ENCODE measurements at places on chromosomes 5 and 9. TPM values are rescaled to one million over a fixed set of nuclear protein-coding genes. Genes with fewer than 3 reads are reported as not detected.

DNA sequence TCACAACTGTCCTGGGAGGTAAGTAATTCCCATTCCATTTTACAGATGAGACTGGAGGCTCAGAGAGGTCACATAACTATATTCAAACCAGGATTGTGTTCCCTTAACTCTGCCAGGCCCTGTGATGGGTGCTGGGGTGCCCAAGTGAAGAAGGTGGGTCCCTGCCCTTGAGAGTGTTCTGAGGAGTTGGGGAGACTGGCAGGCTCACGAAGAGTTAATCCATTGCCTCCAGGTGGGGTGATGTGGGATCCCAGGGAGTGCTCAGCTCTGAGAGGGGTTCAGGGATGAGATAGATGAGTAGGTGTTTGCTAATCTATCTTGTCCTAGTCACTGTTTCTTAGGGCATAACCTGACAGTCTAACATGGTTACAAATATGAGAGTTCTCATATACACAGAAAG lies 36.7 kb downstream of the GSN start:
- peaks cover 3% of the 10 kb centered on the region for H3K36me3 ChIP-seq
- DNase-seq, result no peak
- no peaks in the 10 kb centered on the region for H3K27me3 ChIP-seq
- no peaks in the 10 kb centered on the region for H3K4me1 ChIP-seq
- no peak overlapping the region for H3K4me3 ChIP-seq

DNA sequence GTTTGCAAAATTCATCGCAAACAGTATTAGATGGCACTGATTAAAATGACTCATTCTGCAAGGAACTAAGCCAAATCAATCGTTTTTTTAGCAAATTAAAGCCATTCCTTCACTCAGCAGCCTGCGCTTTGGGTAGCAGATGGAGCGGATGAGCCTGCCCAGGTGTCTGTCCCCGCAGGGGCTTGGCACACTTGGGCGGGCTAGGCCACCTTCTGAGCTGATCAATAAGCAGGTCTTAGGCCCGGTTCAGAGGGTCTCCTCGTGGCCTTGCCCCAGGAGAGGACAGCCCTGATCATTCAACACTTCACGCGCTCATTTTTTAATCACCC lies 78.0 kb upstream of the FCN1 start:
- H3K4me1 ChIP-seq, result no peaks in the 10 kb centered on the region
- H3K27me3 ChIP-seq, result no peaks in the 10 kb centered on the region

Gene PCDHGC5
- total RNA-seq, result 2.7 TPM

Gene SET
- total RNA-seq, result 364 TPM

DNA sequence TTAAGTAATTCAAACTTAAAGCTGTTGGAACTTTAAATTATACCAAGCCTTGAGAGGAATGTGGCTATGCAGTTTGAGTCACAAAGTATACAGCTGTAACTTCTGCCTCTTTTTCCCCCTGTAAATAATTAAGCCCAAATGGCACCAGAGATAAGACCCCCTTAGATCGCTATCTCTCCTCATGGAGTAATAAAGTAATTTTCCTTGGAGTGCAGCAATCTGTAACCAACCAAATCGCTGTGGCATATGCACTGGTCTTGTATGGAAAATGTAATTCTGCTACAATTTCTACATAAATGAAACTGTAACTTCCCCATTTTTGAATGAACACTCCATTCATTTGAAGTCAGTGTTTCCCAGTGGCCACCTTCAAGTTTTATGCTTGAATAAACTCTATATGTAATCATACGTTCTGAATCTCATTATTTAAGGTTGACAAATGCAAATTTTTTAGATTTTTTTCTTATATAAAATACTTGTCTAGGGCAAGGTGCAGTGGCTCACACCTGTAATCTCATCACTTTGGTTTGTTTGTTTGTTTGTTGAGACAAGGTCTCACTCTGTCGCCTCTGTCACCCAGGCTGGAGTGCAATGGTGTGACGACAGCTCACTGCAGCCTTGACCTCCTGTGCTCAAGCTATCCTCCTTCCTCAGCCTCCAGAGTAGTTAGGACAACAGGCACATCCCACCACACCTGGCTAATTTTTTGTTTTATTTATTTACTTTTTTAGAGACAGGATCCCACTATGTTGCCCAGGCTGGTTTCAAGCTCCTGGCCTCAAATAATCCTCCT lies 12.3 kb downstream of the SUSD1 start:
- no peak for DNase-seq
- H3K4me1 ChIP-seq, result peaks cover 2% of the 10 kb centered on the region
- no peak overlapping the region for H3K4me3 ChIP-seq

Gene PTPDC1
- 11.1 TPM for total RNA-seq

Gene IL3
- not detected for total RNA-seq

GRCh38 chr9:13823026-13823425 lies 490.9 kb downstream of the NFIB start:
- DNase-seq, result no peak
- H3K27me3 ChIP-seq, result no peaks in the 10 kb centered on the region
- no peak overlapping the region for H3K4me3 ChIP-seq

DNA sequence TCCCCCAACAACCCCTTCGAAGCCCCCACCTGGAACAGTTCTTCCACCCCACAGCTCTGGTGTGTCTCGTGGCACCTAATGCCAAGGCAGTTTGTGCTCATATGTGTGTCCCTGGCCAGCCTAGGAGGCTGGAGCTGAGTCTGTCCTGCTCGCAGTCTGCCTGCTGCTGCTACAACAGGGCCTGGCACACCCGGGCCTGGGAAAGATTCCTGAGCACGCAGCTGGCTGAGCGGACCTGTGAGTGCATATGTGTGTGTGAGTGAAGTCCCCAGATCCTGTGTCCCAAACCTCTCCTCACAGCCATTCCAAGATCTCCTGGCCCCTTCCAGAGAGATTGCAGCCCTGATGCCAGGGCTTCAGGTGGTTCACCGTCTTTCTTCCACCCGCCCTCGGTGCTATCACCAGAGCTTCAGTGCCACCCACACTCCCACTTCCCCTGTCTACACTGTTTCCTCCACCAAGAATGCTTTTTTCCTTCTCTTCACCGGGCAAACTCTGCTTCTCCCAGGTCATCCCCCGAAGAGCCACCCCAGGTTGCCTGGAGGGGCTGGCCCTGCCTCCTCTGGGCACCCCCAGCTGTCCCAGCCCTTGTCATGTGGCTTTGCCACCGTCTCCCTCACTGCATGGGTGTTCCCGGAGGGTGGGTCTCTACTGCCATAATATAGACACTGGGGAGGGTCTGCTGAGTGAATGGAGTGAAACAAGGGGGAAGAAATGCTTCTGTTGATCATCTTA lies 28.4 kb downstream of the LMX1B start:
- H3K4me3 ChIP-seq, result no peak overlapping the region
- no peaks in the 10 kb centered on the region for H3K36me3 ChIP-seq
- peaks cover 67% of the 10 kb centered on the region for H3K27me3 ChIP-seq
- DNase-seq, result no peak
- H3K4me1 ChIP-seq, result no peaks in the 10 kb centered on the region

GRCh38 chr9:4225291-4226028 lies 74.4 kb downstream of the GLIS3 start:
- H3K27me3 ChIP-seq, result no peaks in the 10 kb centered on the region
- no peak for DNase-seq
- no peaks in the 10 kb centered on the region for H3K36me3 ChIP-seq
- H3K4me1 ChIP-seq, result peaks cover 13% of the 10 kb centered on the region
- H3K4me3 ChIP-seq, result no peak overlapping the region

DNA sequence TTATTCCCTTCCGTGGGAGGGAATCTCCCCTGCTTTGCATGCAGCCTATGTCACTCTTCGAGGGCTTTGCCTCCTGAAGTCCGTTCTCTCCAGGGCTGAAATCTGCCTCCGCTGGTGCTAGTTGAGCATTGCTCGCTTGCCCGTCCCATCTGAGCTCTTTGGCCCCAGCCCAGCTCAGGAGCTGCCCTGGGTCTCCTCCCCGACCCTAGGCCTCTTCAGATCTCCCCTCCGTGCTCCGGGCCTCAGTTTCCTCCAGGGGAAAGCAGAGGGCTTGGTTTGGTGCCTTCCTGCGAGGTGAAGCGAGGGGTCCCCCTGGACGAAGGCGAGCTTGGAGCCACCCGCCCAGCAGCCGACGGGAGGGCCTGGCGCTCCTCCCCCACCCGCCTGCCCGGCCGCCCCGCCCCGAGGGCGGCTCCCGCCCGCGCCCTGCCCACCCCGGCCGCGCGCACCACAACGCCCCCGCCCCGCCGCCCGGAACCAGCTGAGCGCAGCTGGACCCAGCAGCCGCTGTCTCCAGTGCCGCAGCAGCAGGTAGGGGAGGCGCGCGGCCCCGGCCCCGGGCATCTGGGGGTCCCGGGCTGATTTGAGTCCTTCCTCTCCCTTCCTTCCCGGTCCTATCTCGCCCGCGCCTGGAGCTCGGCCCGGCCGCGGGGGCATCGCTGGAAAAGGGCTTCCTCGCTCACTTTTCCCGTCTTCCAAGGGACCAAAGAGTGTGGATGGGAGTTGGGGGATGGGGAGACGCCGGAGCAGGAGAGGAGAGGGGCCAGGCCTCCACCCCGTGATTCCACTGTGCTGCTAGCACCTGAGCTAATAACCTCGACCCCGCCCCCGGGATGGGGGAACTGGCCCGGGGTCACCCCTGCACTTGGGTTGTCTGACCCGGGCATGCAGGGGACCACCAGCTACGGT lies at the start of gene GSN:
Gene GSN (plus strand): TSS at position 474 of the 909 bp plus-strand sequence. CDS start 33,810 bp downstream, outside the sequence.
- H3K27me3 ChIP-seq, result no peaks in the 10 kb centered on the region
- peaks cover 23% of the 10 kb centered on the region for H3K4me1 ChIP-seq
- DNase-seq, result peak; percentile 89

DNA sequence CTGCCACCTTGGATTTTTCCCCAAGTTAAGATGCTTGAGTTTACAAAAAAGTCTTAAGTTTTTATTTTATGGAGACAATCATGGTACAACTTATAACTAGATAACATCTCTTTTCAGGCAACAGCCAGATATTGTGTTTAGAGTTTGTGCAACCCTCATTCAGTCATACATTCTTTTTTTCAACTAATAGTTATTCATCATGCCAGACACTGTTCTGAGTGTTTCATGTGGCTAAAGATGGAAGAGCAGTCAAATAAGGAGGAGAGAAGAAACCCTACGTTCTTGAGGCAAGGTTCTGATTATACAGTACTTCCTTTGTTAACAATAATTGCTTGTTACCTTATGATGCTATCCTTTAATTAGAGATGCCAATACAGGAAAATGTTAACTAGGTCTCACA lies 42.1 kb upstream of the ZNF462 start:
- no peak overlapping the region for H3K27ac ChIP-seq
- H3K4me1 ChIP-seq, result no peaks in the 10 kb centered on the region
- no peak overlapping the region for H3K4me3 ChIP-seq

DNA sequence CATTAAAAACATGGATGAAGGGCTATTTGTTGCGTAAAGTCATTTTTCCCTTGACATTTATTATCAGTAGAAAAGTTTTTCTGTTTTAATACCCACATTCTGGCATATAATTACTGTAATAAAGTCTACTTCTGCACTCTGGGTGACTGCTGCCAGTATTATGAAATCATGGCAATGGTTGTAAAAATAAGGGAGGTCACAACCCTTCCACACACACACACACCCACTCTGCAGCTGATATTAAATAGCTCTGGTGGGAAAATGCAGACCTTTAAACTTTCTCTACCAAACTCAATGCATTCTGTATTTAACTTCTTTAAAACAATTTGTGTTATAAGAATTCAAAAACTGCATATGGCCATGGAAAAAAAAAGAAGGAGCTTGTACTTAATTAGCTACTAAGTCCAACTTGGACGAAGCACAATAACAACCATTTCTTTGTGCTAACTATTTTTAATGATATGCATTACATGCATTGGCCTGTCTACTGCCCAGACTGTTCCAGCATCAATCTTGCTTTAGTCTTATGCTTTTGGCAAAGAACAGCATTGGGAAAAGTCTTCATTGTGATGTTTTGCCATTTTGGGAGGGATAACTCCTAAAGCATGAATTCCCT lies 137.6 kb upstream of the MAP3K1 start:
- no peak overlapping the region for H3K4me3 ChIP-seq
- H3K27me3 ChIP-seq, result no peaks in the 10 kb centered on the region

Gene CETN3
- total RNA-seq, result 43.8 TPM

- H3K4me1 ChIP-seq, result peaks cover 2% of the 10 kb centered on the region
- DNase-seq, result peak; percentile 17
- no peaks in the 10 kb centered on the region for H3K36me3 ChIP-seq
- no peaks in the 10 kb centered on the region for H3K27me3 ChIP-seq
- H3K4me3 ChIP-seq, result no peak overlapping the region
Measured at GRCh38 chr5:168936511-168936910, 357.3 kb upstream of the PANK3 start.

GRCh38 chr9:71901695-71902597 lies 9.0 kb downstream of the ABHD17B start:
- H3K27ac ChIP-seq, result no peak overlapping the region
- peaks cover 6% of the 10 kb centered on the region for H3K4me1 ChIP-seq
- no peaks in the 10 kb centered on the region for H3K36me3 ChIP-seq
- no peaks in the 10 kb centered on the region for H3K27me3 ChIP-seq
- no peak overlapping the region for H3K4me3 ChIP-seq

DNA sequence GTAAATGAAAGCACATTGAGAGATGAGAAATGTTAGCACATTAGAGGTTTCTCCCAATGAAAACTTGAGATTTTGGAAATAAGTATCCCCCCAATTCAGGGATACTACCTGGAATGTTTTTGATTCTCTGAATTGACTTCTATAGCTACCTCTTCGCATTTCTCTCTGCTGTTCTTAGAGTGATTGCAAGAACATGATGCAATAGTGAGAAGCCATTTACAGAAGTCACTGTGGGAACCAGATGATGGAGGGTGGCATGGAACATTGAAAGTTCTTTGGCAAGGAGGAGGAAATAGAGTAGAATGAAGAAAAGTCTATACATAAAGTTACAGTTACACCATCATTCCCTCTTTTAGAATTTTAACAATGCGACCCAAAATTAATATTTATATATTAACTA lies 9.2 kb downstream of the NPR3 start:
- no peaks in the 10 kb centered on the region for H3K27me3 ChIP-seq
- H3K36me3 ChIP-seq, result no peaks in the 10 kb centered on the region
- no peak overlapping the region for H3K27ac ChIP-seq
- no peak overlapping the region for H3K4me3 ChIP-seq

Gene OMD
- 5.6 TPM for total RNA-seq

DNA sequence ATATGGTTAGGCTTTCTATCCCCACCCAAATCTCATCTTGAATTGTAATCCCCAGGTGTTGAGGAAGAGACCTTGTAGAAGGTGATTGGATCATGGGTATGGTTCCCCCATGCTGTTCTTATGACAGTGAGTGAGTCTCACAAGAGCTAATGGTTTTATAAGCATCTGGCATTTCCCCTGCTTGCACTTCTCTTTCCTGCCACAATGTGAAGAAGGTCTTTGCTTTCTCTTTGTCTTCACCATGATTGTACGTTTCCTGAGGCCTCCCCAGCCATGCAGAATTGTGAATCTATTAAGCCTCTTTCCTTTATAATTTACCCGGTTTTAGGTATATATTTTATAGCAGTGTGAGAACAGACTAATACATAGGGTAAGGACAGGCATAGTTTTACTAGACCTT lies 334.5 kb downstream of the TLR4 start:
- no peak for DNase-seq
- no peak overlapping the region for H3K27ac ChIP-seq
- no peaks in the 10 kb centered on the region for H3K36me3 ChIP-seq
- H3K4me3 ChIP-seq, result no peak overlapping the region
- no peaks in the 10 kb centered on the region for H3K4me1 ChIP-seq
- no peaks in the 10 kb centered on the region for H3K27me3 ChIP-seq

- H3K27ac ChIP-seq, result no peak overlapping the region
- no peak for DNase-seq
- no peak overlapping the region for H3K4me3 ChIP-seq
- no peaks in the 10 kb centered on the region for H3K36me3 ChIP-seq
Measured at GRCh38 chr5:168525856-168526255, 3.2 kb upstream of the FBLL1 start.

- no peaks in the 10 kb centered on the region for H3K36me3 ChIP-seq
- no peak overlapping the region for H3K4me3 ChIP-seq
- no peak overlapping the region for H3K27ac ChIP-seq
Measured at GRCh38 chr5:158309088-158309807, 450.3 kb upstream of the CLINT1 start.

Gene PCDHA5
- total RNA-seq, result 0.46 TPM

Gene C9orf72
- 59.6 TPM for total RNA-seq

Data from lung (tissue), 17 donors.